ENCODE measurements at places on chromosomes 7 and 10.

- DNase-seq, result no peak
Observed at GRCh38 chr7:74217455-74218342, 7.9 kb downstream of the LAT2 start.

GRCh38 chr7:514651-515598 lies 4.7 kb downstream of the PDGFA start:
- DNase-seq, result no peak

GRCh38 chr7:90648107-90648506 lies 52.0 kb downstream of the CDK14 start:
- no peak for DNase-seq

GRCh38 chr7:50953820-50954219 lies 171.1 kb upstream of the GRB10 start:
- no peak for DNase-seq

Measured in fibroblast of the conjunctiva (primary cell).